ENCODE measurements at places on chromosomes 3 and 15.

GRCh38 chr15:67176195-67176971, 78.1 kb downstream of the AAGAB start:
- DNase-seq, result no peak

DNA sequence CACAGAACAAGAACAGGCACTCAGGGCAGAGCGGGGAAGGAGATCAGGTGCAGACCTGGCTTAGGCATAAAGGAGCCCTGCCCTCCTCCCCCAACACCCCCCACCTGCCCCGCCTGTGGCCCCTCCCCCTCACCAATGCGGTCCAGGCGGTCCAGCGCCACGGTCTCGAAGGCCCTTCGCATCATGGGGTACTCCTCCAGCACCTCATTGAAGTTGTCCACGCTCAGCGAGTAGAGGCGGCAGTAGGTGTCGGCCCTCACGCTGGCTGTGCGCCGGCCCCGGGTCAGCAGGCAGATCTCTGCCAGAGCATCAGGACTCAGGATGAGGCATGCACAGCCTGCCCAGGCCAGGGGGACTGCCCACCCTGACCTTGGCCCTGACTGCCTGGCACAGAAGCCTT, 44.8 kb downstream of the HCN4 start:
- no peak for DNase-seq

- no peak for DNase-seq
These were observed 5.0 kb downstream of the ISLR start for GRCh38 chr15:74178326-74179100.

GRCh38 chr3:7428206-7428718, 567.3 kb downstream of the GRM7 start:
- no peak for DNase-seq

DNA sequence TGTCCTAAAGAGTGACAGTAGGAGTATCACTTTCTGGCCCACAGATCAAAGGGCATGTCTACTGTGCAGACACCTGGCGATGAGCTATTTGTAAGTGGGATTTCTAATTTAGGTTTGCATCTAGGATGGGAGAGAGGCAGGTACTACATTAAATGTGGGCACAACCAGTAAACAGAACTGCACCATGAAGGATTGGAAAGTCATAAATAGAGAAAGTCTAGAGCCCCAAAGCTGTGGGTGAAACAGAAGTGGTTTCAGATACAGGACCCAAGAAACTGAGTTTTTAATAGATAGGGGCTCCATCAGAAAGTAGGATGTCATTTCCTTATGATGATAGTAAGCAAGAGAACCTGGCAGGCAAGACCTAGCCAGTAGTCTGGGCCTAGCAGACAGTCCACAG, 35.2 kb upstream of the SPPL2A start:
- no peak for DNase-seq
